ENCODE measurements at places on chromosomes 3 and 15. TPM values are rescaled to one million over a fixed set of nuclear protein-coding genes. Genes with fewer than 3 reads are reported as not detected.

RNU5B-1 gene
- not detected for total RNA-seq

CLDN16 gene
- not detected for total RNA-seq

BNC1 gene
- 1.2 TPM for total RNA-seq

CYP1A2 gene
- total RNA-seq: 0.05 TPM

NEK11 gene
- total RNA-seq: 4.7 TPM

MINAR1 gene
- 0.53 TPM for total RNA-seq

TMEM207 gene
- total RNA-seq: not detected

SEMA3G gene
- total RNA-seq: 0.13 TPM

KNL1 gene
- total RNA-seq: 6.5 TPM

EID1 gene
- total RNA-seq: 104 TPM

DZIP3 gene
- 3.8 TPM for total RNA-seq

SYNM gene
- total RNA-seq: 33.6 TPM

RASA2 gene
- total RNA-seq: 7.1 TPM

Data from A549 treated with GW870086 at 1 μM for 4 hours (cell line).